EL (cell line): ENCODE measurements at places on chromosomes 6 and 20.

- DNase-seq = no peak
Measured at GRCh38 chr6:46246081-46246480, 75.3 kb upstream of the ENPP5 start.

- peak; percentile 70 for DNase-seq
Measured at GRCh38 chr20:45406260-45407066, 1.6 kb upstream of the DBNDD2 start.

- DNase-seq = peak; percentile 21
Measured at GRCh38 chr6:125252891-125253290, 48.9 kb downstream of the HDDC2 start.

DNA sequence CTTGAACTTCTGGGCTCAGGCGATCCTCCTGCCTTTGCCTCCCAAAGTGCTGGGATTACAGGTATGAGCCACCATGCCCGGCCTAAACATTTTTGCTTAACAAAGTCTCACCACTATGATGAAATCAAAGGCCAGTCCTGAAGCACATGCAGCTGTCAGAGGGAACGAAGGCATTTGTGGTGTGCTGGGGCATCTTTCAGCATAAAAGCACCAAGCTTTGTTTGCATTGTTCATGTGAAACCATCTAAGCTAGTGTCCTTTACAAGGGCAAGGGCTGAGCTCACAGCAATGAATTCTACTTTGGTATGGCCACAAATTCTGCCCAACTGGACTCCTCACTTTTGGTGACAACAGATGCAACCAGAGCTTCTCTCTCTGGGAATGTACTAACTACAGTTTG lies 66.8 kb downstream of the ZFP64 start:
- DNase-seq = no peak

- peak; percentile 49 for DNase-seq
Measured at GRCh38 chr20:51910321-51911050, 108.2 kb upstream of the SALL4 start.

DNA sequence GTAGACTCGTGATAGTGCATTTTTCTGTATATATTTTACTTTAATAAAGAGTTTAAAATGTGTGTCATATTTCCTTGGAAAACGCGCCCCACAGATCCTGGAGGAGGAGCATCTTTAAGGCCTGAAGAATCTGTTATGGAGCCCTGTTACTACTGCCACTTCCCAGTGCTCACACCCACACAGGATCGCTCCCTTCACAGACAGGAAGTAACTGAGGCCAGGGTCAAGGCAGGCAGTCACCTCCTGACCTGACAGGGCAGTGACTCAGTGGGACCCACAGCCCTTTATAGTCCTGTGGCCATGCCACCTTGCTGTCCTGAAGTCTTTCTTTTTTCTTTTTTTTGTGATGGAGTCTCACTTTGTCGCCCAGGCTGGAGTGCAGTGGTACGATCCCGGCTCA lies 9.0 kb downstream of the RRBP1 start:
- DNase-seq = no peak

GRCh38 chr6:90144396-90144795 lies 152.2 kb downstream of the BACH2 start:
- DNase-seq = no peak

- DNase-seq = peak; percentile 27
Measured at GRCh38 chr6:82237013-82237412, 10.5 kb downstream of the IBTK start.

DNA sequence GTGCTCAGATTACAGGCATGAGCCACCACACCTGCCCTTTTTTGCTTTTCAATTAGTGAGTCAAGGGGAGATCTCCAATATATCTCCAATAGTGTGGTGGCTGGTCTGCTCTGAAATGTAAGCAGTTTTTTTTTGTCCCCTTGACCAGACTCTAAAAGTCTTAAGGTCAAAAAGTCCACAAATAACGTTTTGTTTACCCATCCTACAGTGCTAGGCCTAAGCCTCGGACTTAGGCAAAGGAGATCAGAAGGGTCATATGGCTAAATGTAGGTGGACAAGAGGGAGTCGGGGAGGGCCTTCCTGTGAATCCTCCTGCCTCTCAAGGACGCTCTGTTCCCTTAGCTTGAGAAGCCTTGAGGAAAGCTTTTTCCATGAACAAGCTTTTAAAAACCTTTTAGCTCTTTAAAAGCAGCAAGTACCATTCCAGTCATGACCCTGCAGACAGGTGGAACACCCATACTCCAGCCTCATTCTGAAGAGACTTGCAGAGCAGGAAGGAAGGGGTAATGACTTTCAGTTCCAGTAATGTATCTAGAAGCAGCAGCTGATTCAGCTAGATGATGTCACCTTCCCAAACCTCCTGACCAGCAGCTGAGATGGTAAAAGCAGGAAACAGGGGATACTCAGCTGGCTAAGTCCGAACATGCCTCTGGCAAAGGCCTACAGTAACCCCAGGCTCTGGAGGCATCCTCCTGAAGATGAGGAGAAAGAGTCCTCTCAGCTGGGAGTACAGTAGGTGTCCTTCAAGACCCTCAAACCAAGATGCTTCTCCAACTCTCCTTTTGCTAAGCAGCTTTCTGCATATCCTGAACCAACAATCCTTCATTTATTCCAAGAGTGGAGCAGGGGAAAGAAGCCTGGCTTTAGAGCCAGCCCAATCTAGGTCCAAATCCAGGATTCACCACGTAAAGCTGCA lies 23.6 kb downstream of the BCL2L1 start:
- DNase-seq = peak; percentile 97

GRCh38 chr6:130896249-130896648 lies 69.0 kb downstream of the SMLR1 start:
- DNase-seq = no peak

DNA sequence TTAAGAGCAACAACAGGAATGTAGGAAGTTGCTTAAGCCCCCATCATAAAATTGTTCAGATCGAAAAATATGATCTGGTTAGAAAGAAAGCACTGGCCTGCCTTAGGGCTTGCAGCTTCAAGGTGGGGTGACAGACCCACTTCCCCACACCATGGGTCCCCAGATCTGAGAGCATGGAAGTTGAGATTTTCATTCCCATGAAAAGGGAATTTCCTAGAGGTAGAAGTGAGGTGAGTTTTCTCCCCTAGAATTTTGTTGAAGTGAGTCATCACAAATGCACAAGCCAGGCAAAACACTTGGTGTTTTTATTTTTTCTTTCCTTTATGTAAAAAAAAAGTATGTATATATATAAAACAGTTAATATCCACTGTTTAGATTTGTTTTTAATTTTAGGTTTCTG lies 213.6 kb upstream of the SUPT3H start:
- DNase-seq = peak; percentile 45

DNA sequence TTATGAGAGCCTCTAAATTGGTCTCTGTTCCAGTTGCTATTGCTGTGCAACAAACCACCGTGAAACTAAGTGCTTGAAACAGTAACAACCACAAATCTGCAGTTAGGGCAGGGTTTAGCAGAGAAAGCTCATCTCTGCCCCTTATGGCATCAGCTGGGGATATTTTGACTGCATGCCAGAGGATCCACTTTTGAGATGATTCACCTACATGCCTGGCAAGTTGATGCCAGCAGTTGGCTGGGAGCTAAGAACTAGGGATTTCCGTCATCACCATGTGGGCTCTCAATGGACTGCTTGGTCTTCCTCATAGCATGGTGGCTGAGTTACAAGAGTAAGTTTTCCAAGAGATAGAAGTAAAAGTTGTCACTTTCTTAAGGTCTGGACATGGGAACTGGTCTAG lies 35.1 kb downstream of the PLCB4 start:
- peak; percentile 55 for DNase-seq

DNA sequence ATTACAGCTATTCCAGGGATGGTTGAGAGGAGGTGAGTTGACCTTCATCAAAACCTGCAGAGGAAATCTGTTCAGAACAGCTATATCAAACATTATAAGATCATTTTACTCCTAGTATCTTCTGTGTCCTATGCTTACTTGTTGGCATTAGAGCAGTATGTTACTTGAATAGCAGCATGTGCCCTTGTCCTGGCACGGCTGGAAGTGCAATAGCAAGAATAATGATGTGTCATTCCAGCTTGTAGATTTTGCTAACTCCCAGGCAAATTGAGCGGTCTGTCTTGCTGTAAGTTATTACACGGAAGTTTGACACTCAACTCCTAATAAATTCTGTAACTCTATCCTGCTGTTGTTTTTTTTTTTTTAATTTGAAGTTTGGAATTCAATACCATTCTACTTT lies 385.5 kb downstream of the TENT5A start:
- DNase-seq = no peak

DNA sequence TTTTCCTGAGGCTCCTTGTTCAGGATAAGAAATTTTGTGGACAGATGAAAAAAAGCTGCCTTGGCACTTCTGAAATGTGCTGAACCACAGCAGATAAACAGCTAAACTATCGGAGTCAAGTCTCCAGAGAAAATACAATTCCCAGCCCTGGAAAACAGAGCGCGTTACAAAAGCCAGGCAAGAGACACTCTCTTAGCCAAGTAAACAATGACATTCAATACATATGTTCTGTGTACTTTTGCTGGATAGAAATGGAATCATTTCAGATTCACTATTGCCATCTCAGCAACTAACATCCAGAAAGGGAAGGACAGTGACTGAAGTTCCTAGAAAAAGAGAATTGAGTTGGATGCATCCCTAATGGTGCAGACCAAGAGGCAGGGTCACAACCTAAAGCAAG lies 196.8 kb upstream of the NRSN1 start:
- DNase-seq = no peak

GRCh38 chr6:40477246-40478126 lies 109.7 kb downstream of the LRFN2 start:
- no peak for DNase-seq
